ENCODE measurements at places on chromosomes 1 and 21. TPM values are rescaled to one million over a fixed set of nuclear protein-coding genes. Genes with fewer than 3 reads are reported as not detected.

- H3K4me1 ChIP-seq = no peaks in the 10 kb centered on the region
- H3K4me3 ChIP-seq = no peak overlapping the region
- peak overlapping the region; percentile 41 for H3K27ac ChIP-seq
- DNase-seq = no peak
- peaks cover 46% of the 10 kb centered on the region for H3K36me3 ChIP-seq
- H3K27me3 ChIP-seq = no peaks in the 10 kb centered on the region
Observed at GRCh38 chr1:201145816-201146215, 8.5 kb downstream of the TMEM9 start.

DNA sequence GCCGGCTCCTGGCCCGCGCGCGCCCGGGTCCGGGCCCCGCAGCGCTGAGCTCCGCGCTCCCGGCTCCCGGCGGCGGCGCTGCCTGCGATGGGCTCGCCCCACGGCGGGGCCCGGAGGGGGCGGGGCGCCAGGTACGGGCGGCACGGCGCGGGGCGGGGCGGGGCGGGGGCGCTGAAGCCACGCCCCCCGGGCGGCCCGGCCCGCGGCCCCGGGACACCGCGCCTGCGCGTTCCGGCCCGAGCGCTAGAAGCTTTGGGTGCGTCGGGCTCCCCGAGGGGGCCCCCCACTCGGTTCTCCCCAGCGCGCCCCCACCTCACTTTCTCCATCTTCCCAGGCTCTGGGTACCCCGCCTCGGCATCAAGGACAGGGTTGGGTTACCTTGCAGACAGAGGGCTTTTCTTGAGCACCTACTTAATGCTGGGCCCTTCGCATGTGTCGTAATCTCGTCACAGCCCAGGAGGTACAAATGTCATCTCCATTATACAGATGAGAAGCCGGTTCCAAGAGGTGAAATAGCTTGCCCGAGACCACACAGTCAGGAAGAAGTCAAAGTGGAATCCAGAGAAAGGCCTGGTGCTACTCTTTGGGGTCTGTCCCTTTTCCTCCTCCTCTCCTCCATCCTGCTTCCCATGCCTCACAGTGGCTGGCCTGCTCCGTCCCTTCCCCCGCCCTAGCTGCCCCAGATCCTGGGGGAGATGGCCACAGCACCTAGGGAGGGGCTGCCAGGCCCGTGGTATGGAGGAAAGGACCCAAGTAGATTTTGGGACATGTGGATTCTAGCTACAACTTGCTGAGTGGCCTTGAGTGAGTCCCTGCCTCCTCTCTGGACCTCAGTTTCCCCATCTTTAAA is 46.5 kb downstream of the RAP1GAP start:
- H3K36me3 ChIP-seq = no peaks in the 10 kb centered on the region
- peak overlapping the region; percentile 62 for H3K4me3 ChIP-seq
- no peak overlapping the region for H3K27ac ChIP-seq
- peak; percentile 43 for DNase-seq
- peaks cover 5% of the 10 kb centered on the region for H3K4me1 ChIP-seq

DNA sequence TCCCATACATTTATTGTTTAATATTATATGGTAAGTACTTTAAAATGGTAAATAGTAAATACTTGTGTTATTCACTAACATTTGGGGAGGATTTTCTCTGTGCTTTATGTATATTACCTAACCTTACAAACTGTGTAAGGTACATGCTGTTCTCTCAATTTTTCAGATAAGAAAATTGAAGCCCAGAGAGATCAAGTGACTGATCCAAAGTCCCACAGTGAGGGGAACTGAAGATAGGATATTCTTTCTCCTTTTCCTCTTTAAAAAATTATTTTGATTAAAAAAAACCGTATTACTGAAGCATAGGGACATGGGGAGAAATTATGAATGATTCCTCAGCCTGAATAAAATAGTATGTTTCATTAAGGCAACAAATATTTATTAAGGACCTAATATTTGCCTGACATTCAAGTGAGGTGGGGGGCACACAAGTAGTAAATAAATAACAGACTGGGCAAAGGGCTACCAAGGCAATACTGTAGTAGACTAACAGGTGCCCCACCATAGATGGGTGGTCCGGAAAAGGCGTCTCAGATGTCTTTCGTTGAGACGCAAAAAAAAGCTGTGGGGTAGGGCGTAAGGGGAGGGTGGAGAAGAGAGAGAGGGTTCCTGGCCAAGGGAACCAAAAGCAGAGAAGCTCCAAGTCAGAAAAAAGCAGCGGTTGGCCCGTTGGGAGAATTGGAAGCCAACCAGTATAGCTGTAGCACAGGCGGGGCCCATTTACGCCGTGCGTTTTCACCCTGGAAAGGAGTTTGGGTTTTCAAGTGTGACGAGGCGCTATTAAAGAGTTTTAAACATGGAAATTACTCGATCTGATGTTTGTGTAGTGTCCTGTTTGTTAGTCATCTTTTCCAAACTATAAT is 944 bp upstream of the AGO3 start:
- peaks cover 19% of the 10 kb centered on the region for H3K4me1 ChIP-seq
- H3K4me3 ChIP-seq = peak overlapping the region; percentile 82

- H3K4me1 ChIP-seq = peaks cover 21% of the 10 kb centered on the region
- no peak overlapping the region for H3K27ac ChIP-seq
- no peak overlapping the region for H3K4me3 ChIP-seq
- no peaks in the 10 kb centered on the region for H3K36me3 ChIP-seq
Observed at GRCh38 chr1:30856260-30856790, 52.2 kb downstream of the SDC3 start.

DNA sequence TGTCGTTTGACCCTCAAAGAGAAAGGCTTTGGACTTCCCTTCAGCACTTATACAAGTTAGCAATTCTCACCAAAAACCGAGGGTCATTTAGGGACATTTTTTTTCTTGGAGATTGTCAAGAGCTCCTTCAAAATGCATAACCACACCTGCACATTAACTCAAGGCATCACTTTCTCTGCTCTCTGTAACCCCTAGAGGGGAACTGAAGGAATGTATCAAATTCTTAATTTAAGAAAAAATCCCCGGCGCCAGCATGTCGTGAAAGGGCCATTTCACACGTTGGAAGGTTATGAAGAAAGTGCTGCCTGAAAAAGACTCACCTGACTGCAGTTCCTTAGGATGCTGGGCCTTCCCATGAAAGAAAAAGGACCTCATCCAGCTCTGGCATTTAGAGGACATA is 131.6 kb upstream of the ZC3H12A start:
- no peaks in the 10 kb centered on the region for H3K4me1 ChIP-seq
- H3K36me3 ChIP-seq = no peaks in the 10 kb centered on the region
- no peak overlapping the region for H3K27ac ChIP-seq
- peaks cover 24% of the 10 kb centered on the region for H3K27me3 ChIP-seq
- no peak overlapping the region for H3K4me3 ChIP-seq
- no peak for DNase-seq

GRCh38 chr1:22089134-22089571 is 36.6 kb downstream of the CDC42 start:
- H3K27ac ChIP-seq = no peak overlapping the region
- DNase-seq = no peak
- peaks cover 86% of the 10 kb centered on the region for H3K36me3 ChIP-seq
- H3K27me3 ChIP-seq = no peaks in the 10 kb centered on the region
- peaks cover 34% of the 10 kb centered on the region for H3K4me1 ChIP-seq

DNA sequence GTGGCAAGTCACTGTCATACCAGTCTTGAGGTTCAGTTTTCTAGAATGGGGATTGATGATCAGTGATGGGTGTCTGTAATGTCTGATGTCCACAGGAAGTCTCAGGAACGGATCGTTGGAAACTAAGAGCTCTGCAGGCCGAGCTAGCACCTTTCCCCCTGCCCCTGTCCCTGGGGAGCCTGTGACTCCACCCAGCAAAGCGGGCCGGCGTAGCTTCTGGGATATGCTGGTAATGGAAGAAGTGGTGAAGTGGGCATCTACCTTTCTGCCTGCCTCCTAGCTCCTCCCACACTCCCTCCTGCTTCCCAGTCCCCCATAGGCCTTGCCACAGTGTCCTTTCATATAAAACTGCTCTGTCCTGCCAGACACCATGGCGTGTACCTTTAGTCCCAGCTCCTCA is 13.4 kb downstream of the HYI start:
- no peaks in the 10 kb centered on the region for H3K4me1 ChIP-seq
- H3K27me3 ChIP-seq = no peaks in the 10 kb centered on the region
- H3K4me3 ChIP-seq = no peak overlapping the region

DNA sequence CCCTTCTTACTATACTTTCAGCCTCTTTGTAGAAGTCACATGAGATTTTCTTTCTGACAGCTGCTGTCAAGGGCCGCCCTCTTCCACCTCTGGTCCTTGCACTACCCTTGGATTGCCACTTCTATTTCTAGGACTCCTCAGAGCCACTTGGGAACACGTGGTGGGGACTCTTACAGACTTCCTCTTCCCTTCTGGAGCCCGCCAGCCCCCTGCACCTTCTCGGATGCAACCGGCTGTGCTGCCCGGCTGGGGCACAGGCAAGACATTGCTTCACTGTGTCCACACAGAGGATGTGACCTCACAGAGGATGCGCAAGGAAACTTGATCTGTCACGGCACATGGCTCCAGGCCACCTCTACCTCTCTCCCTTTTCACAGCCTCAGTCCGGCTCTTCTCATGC is 2.4 kb upstream of the IKBKE start:
- DNase-seq = peak; percentile 56
- H3K36me3 ChIP-seq = no peaks in the 10 kb centered on the region
- no peak overlapping the region for H3K27ac ChIP-seq
- peaks cover 13% of the 10 kb centered on the region for H3K27me3 ChIP-seq
- H3K4me3 ChIP-seq = no peak overlapping the region

DNA sequence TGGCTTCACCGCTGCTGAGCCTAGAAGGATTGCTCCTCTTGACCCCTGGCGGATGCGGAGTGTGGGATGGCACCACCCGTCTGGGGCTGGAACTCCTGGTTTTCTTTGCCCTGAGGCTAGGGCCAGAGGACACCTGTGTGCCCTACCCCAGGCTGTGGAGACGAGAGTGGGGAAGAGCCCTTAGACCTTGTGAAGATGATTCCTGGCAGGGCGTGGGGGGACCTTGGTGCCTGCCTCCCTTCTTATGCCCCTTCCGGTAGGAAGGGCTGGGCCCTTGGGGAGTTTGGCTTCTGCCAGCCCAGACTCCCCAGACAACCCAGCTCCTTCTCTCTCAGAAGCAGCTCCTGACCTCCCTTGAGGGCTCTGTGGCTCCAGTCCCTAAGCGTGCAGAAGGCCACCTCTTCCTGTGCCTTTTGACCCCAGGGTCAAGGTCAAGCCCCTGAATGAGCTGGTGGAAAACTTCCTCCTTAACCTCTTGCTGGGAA is 891 bp downstream of the RPS6KA1 start:
- peaks cover 11% of the 10 kb centered on the region for H3K36me3 ChIP-seq
- DNase-seq = peak; percentile 47
- peak overlapping the region; percentile 90 for H3K27ac ChIP-seq
- peak overlapping the region; percentile 89 for H3K4me3 ChIP-seq
- H3K27me3 ChIP-seq = no peaks in the 10 kb centered on the region
- H3K4me1 ChIP-seq = peaks cover 15% of the 10 kb centered on the region

GRCh38 chr1:38670544-38671122 is 188.9 kb downstream of the RRAGC start:
- H3K36me3 ChIP-seq = no peaks in the 10 kb centered on the region
- H3K4me1 ChIP-seq = no peaks in the 10 kb centered on the region
- H3K27ac ChIP-seq = no peak overlapping the region

DNA sequence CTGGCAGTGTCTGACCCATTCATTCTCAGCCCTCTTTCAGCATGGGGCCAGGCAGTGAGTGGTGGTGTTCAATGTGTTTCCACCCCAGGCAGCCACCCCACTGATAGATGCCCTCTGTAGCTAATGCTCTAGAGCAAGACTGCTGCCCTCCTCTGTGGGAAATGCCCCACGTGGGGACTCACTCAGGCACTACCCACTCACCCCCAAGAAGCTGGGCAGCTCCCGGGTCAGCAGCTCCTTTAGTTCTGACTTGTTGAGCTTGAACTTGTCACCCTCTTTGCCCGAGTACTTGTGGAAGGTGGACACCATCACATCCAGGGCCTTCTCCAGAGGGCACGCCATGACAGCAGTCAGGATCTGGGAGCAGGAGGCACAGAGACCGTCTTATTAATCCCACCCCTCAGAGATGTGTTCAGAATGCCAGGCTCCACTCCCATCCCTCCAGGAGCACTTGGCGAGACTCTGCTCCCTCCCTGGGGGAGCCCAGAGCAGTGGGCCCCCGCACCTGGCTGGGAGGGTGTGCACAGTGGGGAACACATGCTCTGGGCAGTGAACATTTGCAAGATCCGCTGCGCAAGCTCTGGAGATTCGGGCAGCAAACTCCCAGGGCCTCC is 1.0 kb downstream of the S100A4 start:
- peaks cover 11% of the 10 kb centered on the region for H3K36me3 ChIP-seq
- H3K4me1 ChIP-seq = peaks cover 89% of the 10 kb centered on the region
- peak overlapping the region; percentile 72 for H3K4me3 ChIP-seq
- H3K27me3 ChIP-seq = no peaks in the 10 kb centered on the region

- DNase-seq = no peak
- H3K27ac ChIP-seq = no peak overlapping the region
- H3K4me1 ChIP-seq = no peaks in the 10 kb centered on the region
- H3K27me3 ChIP-seq = no peaks in the 10 kb centered on the region
- H3K4me3 ChIP-seq = no peak overlapping the region
Observed at GRCh38 chr1:66840929-66841328, 39.9 kb upstream of the INSL5 start.

DNA sequence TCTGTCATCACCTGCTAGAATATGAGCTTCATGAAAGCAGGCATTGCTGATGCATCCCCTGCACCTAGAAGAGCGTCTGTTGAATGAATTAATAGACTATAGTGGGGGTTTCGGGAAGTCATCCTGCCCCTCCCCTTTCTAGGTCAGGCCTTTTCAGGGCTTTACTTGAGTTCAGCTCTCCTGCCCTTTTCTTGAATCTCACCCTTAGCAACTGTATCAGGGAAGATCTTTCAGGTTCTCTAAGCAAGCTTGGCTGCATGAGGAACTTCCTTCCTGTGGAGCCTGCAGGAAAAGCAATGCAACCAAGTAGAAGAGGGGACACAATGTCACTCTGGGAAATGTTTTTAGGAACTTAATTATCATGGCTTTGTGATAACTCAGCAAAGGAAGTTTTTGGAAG is 27.2 kb upstream of the KIAA0040 start:
- DNase-seq = no peak
- no peak overlapping the region for H3K27ac ChIP-seq
- H3K27me3 ChIP-seq = no peaks in the 10 kb centered on the region
- no peaks in the 10 kb centered on the region for H3K36me3 ChIP-seq
- H3K4me1 ChIP-seq = peaks cover 27% of the 10 kb centered on the region

DNA sequence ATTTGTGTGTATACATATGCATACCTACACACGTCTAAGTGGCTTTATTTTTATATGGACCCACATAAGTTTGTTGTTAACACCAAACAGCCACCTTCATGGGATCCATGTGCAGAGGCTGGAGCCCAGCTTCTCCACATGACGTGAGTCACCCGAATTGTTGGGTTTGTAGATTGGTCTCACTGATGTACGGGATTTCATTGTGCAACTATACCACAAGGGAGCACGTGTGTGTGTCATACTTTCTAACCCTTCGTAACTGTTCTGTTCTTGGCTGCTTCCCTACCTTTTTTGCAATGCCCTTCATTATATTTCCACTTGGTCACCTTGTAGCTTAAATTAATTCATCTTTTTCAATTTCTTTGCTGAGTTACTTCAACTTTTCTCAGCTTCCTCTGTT is 21.0 kb downstream of the SPRTN start:
- DNase-seq = peak; percentile 99
- no peaks in the 10 kb centered on the region for H3K27me3 ChIP-seq
- peak overlapping the region; percentile 50 for H3K27ac ChIP-seq
- no peak overlapping the region for H3K4me3 ChIP-seq

GRCh38 chr1:99557546-99558202 is 88.2 kb upstream of the PALMD start:
- peaks cover 15% of the 10 kb centered on the region for H3K4me1 ChIP-seq
- H3K27ac ChIP-seq = no peak overlapping the region
- no peak overlapping the region for H3K4me3 ChIP-seq
- H3K36me3 ChIP-seq = no peaks in the 10 kb centered on the region
- H3K27me3 ChIP-seq = no peaks in the 10 kb centered on the region

The KRTAP7-1 gene
- total RNA-seq = not detected

The TEX38 gene
- total RNA-seq = not detected

The DNMT3L gene
- total RNA-seq = not detected

The STMN1 gene
- total RNA-seq = 137 TPM

All from MCF 10A (cell line).